ENCODE measurements at places on chromosomes 4 and X.
A peak's percentile ranks its signal among the peaks of the same experiment; 100 is the strongest.

- no peak for DNase-seq
Observed at GRCh38 chr4:105272002-105272401, 125.3 kb downstream of the TET2 start.

DNA sequence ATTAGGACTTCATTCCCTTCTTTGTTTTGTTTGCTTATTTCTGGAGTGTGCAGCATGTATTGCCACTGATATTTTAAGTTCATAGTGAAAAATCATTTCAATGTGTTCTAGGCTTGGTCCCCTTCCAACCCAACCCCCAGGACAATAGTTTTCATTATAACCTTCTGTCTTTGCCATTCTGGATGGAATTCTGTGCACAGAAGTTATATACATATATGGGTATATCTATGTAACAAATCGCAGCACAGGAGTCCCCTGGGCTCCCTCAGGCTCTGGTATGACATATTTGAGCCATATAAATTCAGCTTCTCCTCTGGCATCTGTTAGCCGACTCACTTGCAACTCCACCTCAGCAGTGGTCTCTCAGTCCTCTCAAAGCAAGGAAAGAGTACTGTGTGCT, at the start of gene TNMD:
Gene TNMD (plus strand): TSS at position 326 of the 400 bp plus-strand sequence. CDS start 83 bp downstream, outside the sequence.
- DNase-seq: no peak

GRCh38 chr4:85151786-85152185, 185.3 kb upstream of the WDFY3 start:
- DNase-seq: no peak

DNA sequence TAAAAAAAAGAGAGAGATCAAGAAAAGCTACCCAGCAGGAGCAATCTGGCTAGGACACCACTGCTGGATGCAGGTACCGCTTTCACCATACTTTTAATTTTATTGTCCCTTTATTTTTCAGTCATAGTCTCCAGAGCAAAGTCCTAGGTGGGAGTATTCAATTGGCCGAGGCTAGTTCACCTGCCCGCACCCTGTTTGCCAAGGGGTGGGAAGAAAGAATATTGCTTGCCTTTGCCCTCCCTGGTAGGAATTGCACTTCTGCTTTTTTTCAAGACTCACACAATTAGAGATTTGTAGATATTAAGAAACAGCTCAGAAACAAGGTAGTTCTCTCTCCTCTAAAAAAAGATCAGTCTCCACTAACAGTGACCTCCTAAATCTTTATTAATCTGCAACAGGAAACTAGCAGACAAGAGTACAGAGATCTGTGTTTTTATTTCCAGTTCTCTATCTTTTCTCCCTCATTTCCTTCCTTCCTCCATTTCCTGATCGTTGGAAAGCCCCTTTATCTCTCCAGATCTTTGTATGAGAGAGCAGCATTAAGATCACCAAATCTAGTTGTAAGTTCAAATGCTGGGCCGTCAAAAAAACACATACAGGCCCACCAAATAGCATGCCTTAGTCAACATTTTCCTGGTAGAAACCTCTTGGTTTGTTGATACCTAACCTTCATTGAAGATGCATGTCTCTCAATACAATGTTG, 9.4 kb upstream of the RPGR start:
- no peak for DNase-seq

DNA sequence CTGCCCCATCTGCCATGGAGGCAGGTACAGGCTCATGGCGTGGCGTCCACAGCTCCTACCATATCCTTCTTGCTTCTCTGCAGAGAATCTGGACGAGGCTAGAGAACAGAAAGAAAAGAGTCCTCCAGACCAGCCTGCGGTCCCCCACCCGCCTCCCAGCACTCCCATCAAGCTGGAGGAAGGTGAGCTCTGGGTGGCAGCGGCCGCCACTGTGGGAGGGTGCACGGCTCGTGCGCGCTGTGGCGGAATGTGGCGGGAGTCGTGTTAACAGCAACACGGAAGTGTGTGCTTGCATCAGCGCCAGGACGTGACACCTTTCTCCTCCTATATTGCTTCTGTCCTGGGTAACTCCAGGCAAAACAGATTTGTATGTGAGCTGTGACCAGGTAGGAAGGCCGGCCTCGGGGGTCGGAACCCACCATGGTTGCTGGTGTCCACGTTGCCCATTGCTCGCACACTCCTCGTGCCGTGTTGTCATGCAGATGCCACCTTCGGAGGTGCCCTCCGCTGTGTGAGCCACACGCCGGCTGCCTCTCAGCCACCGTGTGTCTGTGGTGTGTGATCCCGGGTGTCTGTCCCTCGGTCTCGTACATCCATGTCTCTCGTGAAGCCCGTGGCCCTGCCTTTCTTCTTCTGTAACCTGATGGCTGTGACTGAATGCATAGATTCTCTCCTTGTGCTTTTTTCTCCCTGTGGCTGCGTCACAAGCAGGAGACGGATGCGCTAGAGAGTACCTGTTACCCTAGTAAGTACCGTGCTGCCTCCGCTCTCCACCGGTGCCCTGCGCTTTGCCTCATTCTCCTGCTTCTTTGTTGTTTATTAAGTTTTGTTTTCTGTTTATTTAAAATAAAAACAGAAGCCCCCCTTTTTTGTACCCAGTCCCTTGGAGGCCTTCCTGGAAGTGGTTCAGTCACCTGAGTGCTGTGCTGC, 37.0 kb downstream of the NOP14 start:
- no peak for DNase-seq

DNA sequence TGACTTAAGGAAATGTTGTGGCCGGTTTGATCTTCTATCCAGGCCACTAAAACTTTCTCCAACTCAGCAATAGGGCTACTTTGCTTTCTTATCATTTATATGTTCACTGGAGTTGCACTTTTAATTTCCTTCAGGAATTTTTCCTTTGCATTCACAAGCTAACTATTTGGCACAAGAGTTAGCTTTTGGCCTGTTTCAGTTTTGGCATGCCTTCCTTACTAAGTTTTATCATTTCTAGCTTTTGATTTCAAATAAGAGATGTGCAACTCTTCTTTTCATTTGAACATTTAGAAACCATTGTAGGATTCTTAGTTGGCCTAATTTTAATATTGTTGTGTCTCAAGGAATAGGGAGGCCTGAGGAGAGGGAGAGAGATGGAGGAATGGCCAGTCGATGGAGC, 79.8 kb upstream of the TLL1 start:
- DNase-seq: no peak

DNA sequence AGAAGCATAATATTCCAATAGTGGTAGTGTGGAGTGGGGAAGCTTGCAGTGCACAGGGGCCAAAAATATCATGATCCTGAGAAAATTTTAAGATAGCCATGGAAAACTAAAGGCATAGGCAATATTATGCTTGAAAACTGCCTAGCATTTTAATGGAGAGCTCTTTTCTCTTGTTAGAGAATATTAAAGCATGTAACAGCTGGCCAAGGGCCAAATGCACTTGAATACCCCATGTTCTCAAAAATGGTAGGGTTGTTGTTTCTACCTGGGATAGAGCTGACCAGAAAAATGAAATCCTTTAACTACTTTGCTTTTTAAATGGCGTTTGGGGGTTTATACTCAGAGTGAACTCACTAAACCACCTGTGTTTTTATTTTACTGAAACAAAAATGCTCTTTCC, 739.6 kb upstream of the SLIT2 start:
- no peak for DNase-seq

GRCh38 chr4:6381571-6382123, 90.8 kb downstream of the PPP2R2C start:
- no peak for DNase-seq

GRCh38 chr4:127783026-127783769, 1.1 kb downstream of the HSPA4L start:
- peak; percentile 5 for DNase-seq

- no peak for DNase-seq
Observed at GRCh38 chr4:105631818-105632400, 76.6 kb downstream of the INTS12 start.

- DNase-seq: no peak
Observed at GRCh38 chr4:12712648-12713339, 771.3 kb downstream of the RAB28 start.

DNA sequence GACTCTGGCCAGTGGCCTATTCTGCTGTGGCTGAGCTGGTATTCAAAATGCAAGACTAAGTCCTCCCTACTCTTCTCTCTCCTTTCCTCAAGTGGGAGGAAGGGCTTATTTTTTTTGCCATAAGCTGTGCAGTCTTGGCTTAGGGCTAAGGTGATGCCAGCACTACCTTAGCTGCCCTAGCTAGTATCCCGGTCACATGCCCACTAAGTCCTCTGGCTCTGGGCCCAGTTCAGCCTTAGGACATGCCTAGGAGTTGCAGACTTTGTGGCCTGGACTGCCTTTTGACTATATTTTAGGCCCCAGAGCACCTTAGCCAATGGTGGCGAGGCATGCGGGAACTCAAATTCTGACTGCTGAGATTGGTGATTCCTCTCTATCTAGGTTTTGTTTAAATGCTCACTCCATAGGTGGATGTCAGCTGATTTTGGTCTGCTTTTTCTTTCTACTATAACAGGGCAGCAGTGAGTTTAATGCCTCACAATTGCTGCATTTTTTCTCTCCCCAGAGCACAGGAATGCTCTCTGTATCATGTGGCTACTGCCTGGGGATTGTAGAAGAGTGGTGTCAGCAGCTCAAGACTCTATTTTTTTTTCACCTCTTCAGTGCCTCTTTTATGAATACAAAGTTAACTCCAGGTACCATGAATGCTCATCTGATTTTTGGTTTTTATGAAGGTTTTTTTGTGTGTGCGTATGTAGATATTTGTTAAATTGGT, 472.9 kb upstream of the GRID2 start:
- DNase-seq: no peak

DNA sequence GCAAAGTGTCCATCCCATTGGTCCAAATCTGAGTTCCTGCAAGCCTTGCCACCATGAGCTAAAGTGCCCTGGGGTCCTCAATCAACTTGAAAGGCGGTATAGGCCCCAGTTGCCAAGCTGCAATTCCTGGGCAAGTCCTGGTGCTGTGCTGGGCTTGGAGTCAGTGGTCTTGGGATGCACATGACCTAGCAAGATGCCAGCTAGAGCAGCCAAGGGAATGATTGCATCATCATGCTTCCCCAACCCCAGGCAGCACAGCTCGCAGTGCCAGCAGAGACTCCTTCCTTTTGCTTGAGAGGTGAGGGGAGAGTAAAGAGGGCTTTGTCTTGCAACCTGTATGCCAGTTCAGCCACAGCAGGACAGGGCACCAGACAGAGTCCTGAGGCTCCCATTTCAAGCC, 50.5 kb downstream of the KCNIP4 start:
- no peak for DNase-seq

- no peak for DNase-seq
Observed at GRCh38 chr4:133887723-133888122, 313.9 kb downstream of the PABPC4L start.

- no peak for DNase-seq
Observed at GRCh38 chrX:153902385-153902784, 2.1 kb upstream of the AVPR2 start.

DNA sequence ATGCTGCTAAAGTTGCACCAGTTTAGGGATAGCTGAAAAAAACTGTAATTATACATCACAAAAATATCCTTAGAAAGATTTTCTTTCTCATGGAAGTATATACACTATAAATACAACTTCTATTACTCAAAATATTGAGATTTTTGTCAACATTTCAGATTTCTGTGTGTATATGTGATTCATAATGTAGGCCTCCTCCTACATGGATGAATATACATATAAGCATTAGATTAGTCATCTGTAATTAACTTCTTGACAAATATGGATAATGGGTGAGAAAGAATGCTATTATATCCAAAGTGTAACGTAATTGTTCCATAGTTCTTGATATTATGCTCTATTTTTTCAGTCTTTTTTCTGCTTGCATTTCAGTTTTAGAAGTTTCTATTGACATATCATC, 124.9 kb downstream of the CBLL2 start:
- no peak for DNase-seq

- DNase-seq: no peak
Observed at GRCh38 chrX:143536176-143536575, 18.9 kb upstream of the SPANXN3 start.

GRCh38 chr4:39706741-39707511, 9.0 kb downstream of the UBE2K start:
- DNase-seq: no peak

GRCh38 chr4:108681321-108681809, 31.0 kb downstream of the OSTC start:
- no peak for DNase-seq

DNA sequence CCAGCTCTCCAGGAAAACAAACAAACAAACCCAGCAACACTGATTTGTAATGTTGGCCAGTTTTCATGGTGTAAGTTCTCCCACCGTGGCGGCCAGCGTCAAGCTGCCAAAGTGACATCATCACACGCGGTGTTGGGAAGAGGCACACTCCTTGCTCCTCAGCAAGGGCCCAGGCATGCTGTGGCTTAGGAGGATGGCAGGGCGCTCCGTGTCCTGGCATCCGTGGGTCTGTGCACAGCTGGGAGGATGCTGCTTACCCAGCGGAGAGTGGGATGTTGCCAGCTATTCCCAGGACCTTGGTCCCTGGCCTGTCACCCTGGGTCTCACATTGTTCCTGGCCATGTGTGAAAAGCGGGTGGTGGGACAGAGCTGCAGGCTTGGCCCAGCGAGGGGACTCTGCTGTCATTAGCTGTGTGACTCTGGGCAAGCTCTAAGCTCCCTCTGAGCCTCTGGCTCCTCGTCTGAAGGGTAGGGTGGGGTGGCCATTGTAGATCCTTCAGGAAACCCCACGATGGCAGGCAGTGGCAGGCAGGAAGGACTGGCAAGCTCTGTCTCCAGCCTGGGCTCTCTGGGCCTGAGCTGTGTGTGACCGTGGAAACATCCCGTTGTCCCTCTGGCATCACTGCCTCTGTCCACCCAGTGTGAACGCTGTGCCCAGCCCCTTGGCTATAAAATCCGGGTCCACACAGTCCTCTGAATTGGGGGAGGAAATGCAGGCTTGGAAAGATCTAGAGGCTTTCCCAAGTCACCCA, 10.8 kb downstream of the PSAPL1 start:
- DNase-seq: no peak

DNA sequence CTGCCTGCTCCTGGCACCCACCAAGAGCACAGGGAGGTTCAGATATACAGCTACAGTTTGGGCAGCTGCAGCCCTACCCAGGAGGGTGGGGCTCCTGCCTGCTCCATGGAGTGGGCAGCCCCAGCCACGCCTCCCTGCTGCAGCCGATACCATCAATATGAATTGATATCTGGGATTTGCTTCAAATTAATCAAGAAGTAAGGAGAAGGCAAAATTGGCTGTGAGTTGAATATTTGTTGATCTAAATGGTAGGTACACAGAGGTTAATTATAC, 31.2 kb upstream of the ZNF280C start:
- DNase-seq: no peak

DNA sequence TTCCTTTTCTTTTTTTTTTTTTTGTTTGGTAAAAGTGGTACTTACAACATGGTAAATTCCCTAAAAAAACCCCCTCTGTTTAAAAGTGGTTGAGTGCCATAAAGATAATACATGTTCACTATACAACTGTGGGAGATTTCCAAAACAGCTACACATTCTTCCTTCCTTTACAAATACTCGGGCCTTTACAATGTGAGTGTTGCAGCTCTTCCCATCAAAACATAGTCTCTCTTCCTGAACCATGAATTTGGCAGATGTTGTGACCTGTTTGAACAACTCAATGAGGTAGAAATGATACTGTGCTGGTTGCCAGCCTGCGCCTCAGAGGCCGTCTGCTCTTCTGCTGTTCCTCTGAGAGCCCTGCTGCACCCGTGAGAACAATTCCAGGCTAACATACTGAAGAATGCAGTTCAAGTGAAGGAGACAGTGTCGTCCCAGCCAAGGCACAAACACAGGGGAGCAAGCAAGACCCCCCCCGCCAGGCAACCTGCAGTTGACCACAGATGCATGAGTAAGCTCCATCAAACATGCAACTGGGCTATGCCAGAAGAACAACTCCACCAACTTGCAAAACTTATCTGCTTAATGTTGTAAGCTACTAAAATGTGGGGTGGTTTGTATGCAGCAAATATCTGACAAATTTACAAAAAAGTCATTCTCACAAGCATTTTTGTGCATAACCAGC, 645.0 kb downstream of the PCDH7 start:
- DNase-seq: no peak

Measured in stimulated activated CD4-positive, alpha-beta T cell treated with anti-CD3 and anti-CD28 coated beads, Interleukin-2, amount 100 ng/mL, for 48 hours (primary cell).